Inflammatory macrophage treated with lipopolysaccharide for 1 hour (primary cell): ENCODE measurements at places on chromosomes 6 and 20.

DNA sequence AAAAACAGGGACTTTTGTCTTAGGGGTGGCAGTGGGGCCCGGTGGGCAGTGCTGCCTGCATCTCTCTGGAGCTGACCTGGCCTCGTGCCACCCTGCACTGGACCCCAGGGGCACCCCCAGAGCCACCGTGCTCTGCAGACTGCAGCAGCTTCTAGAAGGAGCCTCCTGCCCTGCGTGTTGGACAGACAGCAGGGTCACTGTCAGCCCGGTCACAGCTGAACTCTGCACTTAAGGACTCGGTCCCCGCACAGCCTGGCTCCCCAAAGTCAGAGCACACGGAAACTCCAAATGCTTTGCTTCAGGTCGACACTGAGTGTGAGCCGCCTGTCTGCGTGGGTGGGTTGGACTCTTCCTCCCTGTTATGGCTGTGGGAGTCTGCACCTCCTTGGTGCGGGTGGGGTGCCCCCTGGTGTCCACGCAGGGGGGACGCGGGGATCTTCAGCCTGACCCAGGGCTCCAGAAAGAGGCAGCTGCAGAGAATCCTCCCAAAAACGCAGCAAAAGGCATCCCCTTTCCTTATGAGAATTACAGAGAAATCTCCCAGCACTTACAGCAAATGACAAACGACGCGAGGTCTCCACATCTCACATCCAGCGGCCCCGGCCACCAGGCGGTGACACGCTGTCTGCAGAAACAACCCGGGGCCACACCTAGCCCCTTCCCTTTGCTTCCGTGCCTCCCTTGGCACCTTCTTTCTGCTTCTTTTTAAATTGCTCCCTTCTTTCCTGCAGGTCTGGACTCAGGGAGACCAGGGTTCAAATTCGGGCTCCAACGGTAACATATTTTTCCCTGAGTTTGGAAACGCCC is 36.3 kb upstream of the DACT2 start:
- DNase-seq: no peak

DNA sequence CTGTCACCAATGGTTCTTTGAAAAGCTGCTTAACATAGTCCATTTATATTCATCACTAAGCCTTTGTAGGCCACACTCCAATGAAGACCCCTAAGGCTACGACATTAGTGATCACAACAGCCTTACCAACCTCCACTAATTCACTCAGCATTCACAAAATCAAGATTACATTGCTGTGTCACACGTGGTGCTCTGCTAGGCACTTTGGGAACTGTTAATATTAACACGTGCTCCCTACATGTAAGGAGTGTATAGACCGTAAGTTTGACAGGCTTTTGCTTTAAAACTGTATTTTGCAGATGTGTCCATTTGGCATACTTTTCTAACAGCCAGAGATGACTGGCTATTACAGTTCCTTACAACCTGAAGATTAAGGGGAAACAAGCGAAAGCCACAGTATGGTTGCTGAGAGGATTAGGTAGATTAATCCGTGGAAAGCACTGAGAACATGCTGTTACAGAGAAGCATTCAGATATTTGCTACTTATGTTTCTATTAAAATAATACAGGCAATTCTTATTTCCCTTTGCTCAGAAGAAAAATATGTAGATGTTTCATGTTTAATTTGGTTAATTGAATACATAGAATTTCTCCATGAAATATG is 69.7 kb downstream of the SAMD3 start:
- DNase-seq: no peak

- peak; percentile 41 for DNase-seq
Observed at GRCh38 chr6:140784573-140784972, 1348.2 kb upstream of the GJE1 start.

- DNase-seq: no peak
Observed at GRCh38 chr6:167336844-167337630, 12.2 kb downstream of the TTLL2 start.

GRCh38 chr6:27986928-27987725 is 30.1 kb downstream of the OR2B6 start:
- DNase-seq: no peak

GRCh38 chr6:38688579-38689087 is 14.3 kb downstream of the GLO1 start:
- DNase-seq: no peak

GRCh38 chr6:70886661-70887060 is 70.2 kb downstream of the B3GAT2 start:
- no peak for DNase-seq

- no peak for DNase-seq
Observed at GRCh38 chr6:57183336-57183735, 11.2 kb downstream of the BAG2 start.

- DNase-seq: peak; percentile 22
Observed at GRCh38 chr20:18288749-18289267, 481 bp downstream of the ZNF133 start.

GRCh38 chr6:57303931-57304681 is 13.3 kb upstream of the PRIM2 start:
- no peak for DNase-seq
